ENCODE measurements at places on chromosomes 3 and 15.

DNA sequence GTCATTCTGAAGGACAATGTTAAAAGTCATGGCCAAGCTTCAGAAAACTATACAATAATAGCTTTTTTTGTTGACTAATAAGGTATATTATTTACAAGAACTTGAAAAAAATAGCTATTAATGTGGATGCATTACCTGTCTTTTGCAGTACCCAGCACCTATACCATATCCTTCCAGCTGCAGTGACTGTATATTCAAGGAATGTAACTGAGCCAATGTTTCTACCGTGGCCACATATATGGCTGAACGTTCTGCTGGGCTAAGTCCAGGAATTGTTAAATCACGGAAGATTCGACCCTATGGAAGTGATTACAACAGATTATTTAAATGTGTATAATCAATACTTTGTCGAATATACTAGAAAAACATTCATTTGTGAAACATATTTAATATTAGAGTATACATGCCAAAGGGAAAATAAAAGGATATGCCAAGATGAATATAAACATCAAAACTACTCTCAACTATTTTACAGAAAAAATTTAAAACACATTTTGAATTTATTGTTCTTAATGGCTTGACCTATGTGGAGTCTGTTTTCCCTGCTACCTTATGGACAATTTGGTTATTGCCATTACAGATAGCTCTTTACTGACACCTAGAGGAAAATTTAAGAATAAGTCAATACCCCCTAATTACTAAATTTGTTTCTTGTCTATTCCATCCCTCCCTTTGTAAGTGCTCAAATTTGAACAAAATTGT, 17.6 kb downstream of the ACAD11 start:
- DNase-seq, result no peak

- no peak for DNase-seq
These were observed 100.6 kb downstream of the LPP start for GRCh38 chr3:188254520-188255070.

DNA sequence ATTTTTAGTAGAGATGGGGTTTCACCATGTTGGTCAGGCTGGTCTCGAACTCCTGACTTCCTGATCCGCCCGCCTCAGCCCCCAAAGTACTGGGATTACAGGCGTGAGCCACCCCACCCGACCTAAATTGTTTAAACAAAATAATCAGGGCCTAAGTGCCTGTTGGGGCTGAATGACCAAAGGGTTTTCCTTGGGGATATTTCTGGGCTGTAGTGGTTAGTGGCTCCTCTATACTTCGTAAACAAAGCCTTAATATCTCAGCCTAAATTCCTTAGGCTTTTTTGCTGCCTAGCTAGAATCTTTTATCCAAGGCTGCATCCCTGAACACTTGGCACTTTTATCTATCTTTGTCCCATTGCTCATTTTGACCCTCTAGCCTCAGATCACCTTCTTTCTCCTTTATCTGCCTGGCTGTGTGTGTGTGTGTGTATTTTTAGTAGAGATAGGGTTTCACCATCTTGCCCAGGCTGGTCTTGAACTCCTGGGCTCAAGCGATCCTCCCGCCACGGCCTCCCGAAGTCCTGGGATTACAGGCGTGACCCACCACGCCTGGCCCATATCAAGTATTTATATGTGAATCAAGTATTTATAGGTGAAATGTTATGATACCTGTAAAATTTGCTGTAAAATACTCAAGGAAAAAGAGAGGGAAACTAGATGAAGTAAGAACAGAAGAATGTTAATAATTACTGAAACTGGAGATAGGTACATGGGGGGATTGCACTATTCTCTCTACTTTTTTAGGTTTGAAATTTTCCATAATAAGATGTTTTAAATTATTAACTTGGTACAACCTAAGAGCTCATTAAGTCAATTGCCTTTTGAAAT, 1.8 kb downstream of the NUSAP1 start:
- no peak for DNase-seq

DNA sequence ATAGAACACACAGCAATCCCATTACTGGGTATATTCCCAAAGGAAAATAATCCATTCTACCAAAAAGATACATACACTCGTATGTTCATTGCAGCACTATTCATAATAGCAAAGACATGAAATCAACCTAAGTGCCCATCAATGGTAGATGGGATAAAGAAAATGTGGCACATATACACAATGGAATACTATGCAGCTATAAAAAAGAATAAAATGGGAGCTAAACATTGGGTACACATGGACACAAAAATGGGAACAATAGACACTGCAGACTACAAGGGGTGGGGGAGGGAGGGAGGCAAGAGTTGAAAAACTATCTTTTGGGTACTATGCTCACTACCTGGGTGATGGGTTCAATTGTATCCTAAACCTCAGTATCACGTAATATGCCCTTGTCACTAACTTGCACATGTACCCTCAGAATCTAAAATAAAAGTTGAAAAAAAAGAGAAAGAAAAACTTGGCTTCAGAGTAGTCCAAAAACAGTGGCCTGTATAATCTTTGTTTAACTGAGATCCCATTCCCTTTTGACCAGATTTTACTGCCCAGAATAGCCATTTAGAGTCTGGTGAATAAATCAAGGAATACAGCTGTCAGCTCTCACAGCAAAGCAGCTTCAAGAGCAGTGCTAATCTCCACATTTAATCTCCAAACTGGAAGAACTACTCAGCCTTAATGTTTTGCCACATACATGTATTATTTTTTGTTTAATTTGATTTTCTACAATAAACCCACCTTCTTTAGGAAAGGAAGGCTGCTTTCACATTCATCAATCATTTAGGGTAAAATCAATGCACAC, 54.5 kb upstream of the XRN1 start:
- DNase-seq, result no peak

DNA sequence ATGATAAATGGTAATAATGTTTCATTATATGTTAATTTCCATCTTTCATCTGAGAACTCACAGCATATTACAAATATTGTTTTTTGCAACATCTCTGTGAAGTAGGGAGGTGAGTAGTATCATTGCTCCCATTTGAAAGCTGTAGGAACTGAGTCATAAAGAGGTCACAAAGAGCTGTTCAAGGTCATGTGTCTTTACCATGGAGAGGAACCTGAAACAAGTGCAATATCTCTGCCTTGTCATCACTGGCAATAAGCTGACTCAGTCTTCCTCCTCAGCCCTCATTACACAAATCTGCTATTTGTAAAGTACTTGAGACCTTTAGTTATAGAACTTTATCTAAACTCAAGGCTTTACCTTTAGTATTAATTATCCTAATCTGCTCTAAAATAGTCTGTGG, 4.4 kb upstream of the ATP13A4 start:
- DNase-seq, result no peak

GRCh38 chr3:110995461-110996231, 76.0 kb upstream of the NECTIN3 start:
- DNase-seq, result no peak

GRCh38 chr15:96349034-96349856, 18.7 kb downstream of the NR2F2 start:
- DNase-seq, result no peak

- no peak for DNase-seq
These were observed 21.9 kb downstream of the IL20RB start for GRCh38 chr3:136979684-136980083.

- DNase-seq, result no peak
These were observed 116.2 kb downstream of the SERPINI1 start for GRCh38 chr3:167851749-167852148.

DNA sequence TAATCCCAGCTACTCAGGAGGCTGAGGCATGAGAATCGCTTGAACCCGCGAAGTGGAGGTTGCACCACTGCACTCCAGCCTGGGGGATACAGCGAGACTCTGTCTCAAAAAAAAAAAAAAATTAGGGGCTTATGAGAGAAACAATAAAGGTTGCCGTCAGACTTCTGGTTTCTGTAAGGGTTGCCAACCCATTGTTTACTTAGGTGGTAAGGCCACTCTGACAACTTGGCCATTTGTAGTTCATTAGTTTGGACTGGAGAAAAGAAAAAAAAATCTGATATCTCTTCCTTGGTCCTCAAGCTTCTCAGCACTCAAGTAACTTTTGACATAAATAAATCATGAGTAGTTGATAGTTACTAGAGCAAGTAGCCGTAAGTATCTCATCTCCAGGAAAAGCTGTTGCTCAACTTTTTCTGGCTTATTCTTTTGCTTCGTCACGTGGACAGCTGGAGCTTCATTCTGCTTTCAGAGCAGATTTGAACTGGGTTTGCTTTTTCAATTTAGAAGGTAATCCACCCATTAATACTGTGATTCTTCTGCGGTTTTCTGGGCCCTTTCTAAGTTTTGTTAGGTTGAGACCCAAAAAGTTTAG, 9.4 kb downstream of the SNX1 start:
- peak; percentile 23 for DNase-seq

DNA sequence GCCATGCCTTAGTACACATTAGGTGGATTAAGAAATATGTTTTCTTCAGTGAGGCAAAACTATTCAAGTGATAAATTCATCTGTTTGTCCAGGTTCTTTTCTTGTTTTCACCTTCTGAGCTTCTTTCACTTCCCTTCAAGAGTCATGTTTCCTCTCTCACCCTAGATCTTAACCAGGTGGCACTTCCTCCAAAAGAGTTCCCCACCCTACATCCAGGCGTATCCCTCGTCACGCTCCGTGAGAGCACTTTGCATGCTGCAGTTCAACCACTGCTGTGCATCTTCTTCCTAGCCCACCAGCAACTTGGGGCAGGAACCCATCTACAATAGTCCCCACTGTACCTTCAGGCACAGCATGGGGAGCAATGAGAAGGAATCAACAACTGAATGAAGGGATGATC, 28.9 kb downstream of the OSBPL10 start:
- DNase-seq, result no peak

GRCh38 chr3:155648013-155648591, 96.8 kb downstream of the PLCH1 start:
- no peak for DNase-seq

GRCh38 chr3:186519021-186519658, 25.0 kb downstream of the CRYGS start:
- DNase-seq, result no peak

DNA sequence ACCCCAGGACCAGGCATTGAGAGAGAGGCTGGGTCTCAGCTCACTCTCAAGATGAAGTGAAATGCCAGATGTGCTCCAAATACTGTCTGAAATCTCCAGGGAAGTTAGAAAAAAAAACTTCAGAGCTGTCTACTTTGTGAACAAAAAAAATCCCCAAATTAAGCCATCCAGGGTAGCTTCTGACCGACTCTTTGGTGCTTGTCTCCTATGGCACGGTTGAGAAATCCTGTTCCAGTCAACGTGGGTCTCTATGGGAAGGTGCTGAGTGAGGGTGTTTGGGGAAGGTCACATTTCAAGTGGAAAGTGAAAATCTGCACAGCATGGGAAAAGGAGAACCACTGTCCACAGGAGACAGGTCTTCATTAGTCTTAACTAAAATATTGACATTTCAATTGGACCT, 322.5 kb upstream of the CFAP20DC start:
- no peak for DNase-seq

GRCh38 chr3:20154078-20154477, 31.9 kb downstream of the SGO1 start:
- no peak for DNase-seq

- no peak for DNase-seq
These were observed 120.0 kb downstream of the ATG7 start for GRCh38 chr3:11392014-11392859.

DNA sequence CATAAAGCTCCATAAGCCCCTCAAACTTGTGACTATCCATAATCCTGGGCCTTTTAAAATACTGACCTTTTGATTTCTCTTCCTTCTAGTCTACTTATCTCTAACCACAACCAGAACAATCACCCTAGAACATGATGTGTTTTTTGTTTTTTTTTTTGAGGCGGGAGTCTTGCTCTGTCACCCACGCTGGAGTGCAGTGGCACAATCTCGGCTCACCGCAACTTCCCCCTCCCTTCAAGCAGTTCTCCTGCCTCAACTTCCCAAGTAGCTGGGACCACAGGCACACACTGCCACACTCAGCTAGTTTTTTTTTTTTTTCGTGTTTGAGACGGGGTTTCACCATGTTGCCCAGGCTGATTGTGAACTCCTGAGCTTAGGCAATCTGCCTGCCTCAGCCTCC, 25.1 kb downstream of the VPS39 start:
- no peak for DNase-seq

DNA sequence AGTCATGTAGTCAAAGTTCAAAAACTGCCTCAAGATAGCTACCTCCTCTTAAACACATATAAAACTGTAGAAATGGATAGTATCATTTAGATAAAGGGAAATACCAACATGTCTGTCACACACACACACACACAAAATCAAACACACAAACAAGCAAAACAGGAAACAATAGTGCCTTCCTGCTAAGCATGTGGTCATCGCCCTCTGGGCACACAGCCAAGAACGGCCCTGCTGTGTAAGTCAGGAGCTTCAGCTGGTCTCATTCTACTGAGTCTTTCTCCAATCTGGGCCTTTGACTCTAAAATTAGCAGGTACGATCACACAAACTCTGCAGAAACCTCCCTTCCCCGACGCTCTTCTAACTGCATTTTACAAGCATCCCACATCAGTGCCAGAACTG, 272.2 kb upstream of the CHRNA7 start:
- no peak for DNase-seq

DNA sequence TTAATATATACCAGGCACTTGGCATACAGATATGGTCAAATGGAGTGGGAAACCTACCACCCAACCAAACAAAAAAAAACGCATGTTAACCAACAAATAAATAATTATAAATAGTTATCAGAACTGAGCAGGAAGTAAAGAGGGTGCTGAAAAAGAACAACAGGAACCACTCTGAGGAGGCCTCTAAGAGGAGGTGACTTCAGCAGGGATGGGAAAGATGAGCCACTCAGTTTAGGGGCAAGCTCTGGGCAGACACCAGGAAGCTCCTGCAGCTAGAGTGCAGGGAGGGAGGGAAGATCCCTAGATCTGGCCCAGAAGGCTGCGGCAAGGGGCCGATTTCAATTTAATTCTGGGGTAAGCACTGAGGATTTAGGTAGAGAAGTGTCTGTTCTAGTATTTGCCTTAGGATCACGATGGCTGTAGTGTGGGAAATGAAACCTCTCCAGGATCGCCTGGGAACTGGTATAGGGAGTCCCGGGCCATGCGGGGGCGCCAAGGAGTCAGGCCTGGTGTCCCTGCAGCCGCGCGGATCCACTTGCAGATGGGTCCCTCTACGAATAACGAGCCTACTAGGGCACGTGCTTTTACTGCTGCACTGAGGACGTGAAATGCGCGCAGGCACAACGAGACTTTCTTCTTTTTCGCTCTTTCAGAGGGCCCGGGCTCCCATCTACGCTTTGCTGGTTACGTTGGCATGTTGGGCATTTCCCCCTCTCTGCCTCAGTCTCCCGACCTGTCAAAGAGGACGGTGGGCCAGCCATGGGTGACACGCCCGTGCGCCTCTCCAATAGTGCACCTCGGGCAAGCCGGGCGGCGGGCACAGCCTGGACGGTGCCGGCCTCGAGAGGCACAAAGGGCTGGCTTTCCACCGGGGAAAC, 1.5 kb upstream of the LIMD1 start:
- peak; percentile 94 for DNase-seq

DNA sequence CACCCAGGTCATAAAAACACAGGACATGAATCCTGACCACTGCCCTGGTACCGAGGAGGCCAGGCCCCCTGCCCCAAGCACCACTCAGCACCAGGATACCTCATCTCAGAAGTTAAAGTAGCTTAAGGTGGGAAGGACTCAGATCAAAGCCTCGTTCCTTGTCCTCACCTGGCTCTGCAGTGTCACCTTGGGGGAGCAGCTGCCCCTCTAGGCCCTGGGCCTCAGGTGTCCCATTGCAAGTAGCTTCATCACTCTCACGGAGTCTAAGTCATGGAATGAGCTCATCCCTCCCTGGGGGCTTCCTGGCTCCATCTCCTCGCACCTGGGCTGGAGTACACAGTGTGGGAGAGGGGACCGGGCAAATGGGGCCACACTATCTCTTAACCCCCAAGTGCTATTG, 148.0 kb downstream of the TPRA1 start:
- no peak for DNase-seq

GRCh38 chr3:32844322-32844654, 26.5 kb downstream of the TRIM71 start:
- no peak for DNase-seq

Data from prostate gland (tissue), 2 donors.